ENCODE measurements at places on chromosomes 13 and 19.

DNA sequence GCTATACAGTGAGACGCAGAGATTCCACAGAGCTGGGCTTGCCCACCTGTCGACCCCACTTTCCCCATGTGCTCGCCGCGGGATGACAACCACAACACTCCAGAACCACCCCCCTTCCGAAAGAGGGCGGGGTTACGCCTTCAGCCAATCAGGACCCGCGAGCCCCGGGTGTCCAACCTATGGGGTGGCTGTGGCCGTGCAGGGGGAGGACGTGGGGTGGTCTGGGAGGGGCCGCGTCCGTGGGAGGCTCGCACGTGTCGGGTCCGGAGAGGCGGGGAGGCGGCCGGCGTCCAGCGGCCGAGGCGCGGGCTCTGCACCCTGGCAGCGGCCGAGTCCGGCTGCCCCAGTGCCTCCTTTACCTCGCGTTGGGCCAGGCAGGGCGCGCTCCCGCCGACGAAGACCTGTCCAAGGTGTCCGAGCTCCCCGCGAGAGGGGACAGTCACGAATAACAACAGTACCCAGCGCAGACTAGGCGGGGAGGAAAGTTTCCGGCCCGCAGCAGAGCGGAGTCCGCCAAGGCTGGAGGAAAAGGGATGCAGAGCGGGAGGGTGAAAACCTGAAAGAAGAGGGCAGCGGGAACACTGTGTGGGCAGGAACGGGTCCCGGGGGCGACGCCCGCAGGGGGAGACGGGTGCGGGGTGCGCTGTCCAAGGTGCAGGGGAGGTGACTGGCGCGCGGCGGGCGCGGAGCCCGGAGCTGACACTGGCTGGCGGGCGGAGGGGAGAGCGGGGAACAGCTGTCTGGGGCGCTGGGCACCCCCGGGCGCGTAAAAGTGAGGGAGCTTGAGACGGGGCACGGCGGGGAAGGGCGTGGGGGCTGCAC, 911 bp downstream of the ENOX1 start:
- peak; percentile 82 for DNase-seq

GRCh38 chr13:95284436-95284835, 16.8 kb downstream of the ABCC4 start:
- no peak for DNase-seq

- peak; percentile 38 for DNase-seq
Observed at GRCh38 chr19:39768786-39769185, 9.9 kb upstream of the LEUTX start.

DNA sequence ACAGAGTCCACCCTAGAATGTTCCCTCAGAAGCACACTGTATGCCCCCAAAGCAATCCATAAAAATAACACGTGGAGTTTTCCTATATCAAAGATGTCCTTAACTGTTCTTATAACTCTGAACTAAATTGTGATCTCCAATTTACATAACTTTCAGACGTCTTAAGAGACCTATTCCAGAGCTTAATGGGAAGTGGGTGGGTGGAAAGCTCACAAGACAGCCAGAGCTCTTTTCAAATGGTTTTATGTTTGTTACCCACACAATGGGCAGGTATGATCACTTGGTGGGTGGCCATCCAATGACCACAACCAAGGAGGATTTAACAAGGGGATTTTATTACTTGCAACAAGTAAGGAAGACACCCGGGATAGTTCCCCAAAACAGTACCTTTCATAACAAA, 81.7 kb downstream of the LRRC63 start:
- no peak for DNase-seq

DNA sequence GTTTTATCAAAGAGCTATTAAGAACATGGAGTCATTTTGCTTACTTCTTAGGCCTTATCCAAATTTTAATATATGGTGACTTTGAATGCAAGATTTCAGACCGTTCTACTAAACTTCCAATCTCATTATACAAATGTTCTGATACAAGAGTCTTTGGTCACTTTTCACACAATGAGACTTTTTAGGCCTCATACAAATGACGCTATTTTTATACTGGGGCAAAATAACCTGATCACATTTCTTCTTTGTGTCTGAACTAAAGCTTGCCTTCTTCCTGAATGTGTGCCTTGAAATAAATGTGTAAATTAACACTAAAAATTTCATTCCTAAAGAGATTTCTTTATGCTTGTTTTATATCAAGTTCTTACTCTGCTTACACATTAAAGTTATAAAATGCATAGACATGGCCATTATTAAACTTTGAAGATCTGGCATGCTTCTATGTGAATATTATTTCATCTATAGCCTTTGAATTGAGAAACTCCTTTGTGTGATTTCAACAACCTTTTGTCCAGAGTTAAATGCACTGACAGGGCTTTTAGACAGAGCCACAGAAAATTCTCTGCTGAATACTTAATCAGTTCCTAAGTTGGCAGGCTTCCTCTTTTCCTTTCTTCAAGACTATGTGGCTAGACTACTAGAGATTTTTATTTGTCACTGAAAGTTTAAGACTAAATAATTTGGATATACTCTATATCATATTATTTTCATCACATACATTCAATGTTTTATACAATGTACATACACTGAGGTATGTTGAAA, 86.1 kb downstream of the EDNRB start:
- no peak for DNase-seq

DNA sequence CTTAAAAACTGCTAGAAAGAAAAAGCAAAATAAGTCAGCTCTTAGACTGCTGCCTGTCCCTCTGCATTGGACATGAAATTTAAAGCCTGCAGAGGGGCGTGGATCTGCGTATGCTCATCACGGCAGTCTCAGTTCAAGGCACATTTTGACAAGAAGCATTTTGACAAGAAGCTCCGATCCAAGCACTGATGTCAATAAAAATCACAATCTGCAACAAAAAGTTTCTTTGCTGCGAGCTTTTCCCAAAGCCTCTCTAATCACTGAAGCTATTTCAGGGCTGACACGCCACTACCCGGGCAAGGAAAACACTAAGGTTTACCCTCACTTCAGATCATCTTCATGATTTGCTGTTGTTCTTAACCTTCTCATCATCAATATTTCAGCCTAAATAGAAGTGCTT, 7.4 kb downstream of the DCUN1D2 start:
- no peak for DNase-seq

DNA sequence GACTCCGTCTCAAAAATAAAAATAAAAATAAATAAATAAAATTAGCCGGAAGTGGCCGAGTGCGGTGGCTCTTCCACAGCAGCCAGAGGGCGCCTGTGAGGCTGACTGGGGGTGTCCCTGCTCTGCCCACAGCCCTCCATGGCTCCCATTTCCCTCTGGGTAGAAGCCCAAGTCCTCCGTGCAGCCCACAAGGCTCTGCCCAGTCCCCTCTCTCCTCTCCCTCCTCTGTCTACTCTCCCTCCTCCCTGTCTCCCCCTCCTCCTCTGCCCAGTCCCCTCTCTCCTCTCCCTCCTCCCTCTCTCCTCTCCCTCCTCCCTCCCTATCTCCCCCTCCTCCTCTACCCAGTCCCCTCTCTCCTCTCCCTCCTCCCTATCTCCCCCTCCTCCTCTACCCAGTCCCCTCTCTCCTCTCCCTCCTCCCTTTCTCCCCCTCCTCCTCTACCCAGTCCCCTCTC, 20.4 kb downstream of the MISP start:
- no peak for DNase-seq

GRCh38 chr19:4391701-4392483, 8.5 kb downstream of the SH3GL1 start:
- no peak for DNase-seq

- DNase-seq = no peak
Observed at GRCh38 chr19:43754253-43754502, 584 bp downstream of the SMG9 start.

- DNase-seq = no peak
Observed at GRCh38 chr13:23965346-23965745, 68.0 kb upstream of the C1QTNF9B start.

DNA sequence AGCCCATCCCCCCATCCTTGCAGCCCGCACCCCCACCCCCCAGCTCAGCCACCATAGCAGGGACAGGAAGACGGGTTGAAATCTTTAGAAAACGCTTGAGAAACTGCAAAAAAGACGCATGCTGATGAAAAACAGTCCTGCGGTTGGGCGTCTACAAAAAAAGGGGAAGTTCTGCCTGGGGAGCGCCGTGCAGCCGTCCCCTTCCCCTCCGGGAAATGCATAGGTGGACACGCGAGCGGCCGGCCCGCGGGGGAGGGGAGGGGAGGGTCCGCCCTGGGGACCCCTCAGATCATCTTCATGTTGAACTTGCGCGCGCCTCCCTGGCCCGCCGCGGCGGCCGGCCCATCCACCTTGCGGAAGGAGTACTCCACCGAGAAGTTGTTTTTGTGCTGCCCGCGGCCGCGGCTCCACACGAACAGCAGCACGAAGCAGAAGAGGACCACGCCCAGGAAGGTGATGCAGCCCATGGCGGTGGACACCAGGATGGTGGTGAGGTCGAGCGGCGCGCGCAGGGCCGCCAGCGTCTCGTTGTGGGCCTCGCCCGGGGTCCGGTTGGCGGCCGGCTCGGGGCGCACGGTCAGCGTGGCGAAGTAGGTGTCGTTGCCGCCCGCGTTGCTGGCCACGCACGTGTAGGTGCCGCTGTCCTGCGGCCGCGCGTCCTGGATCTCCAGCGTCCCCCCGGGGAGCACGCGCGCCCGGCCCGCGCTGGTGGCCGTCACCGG, 7.9 kb upstream of the PEAK3 start:
- no peak for DNase-seq

GRCh38 chr13:46468570-46469463, 81.8 kb upstream of the RUBCNL start:
- DNase-seq = no peak

DNA sequence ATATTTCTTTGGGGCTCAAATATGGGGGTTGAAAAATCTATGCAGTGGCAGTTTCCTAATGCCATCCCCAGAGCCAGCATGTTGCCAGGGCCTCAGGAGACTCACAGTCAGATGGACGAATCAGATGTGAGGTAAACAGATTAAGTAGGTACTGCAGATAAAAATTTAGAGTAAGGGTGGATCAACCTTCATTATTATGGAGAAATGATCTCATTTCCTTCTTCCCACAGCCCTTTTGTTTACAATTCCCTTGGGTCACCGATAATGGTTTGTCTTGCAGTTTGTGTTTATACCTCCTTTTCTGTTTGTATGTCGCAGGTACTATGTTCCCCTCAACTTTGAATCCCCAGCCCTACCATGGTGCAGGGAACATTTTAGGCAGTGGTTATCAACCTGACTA, 20.0 kb downstream of the DIAPH3 start:
- no peak for DNase-seq

- DNase-seq = peak; percentile 68
Observed at GRCh38 chr19:46014941-46015686, 7.7 kb downstream of the PGLYRP1 start.

DNA sequence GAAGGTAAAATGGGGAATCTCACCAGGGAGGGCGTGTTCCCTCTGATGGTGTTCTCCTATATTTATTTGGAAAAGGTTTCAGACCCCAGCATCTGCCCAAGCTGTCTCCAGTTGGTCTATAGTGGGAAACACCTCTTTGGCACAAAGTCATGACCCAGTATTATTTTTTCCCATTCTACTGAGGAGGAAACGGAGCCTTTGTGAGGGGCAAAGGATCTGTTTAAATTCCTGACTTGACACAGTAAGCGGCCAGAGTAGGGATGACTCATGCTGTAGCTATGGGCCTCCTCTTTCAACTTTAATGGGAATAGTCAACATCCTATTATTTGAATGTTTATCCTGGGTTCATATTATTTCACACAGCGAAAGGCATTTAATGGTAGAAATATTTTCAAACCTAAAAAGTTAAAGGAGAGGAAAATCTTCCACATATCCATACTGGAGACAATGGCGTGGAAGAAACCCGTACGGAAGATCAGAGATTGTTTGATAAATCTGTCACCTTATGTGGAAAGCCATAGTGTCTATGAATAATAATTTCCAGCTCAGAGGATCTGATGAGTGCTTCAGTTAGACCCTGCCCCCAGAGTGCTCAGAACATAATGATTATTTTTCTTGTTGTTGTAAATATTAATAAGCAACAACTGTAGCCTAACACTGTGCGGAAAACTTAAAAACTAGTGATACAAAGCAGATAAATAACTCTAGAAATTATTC, 126.0 kb downstream of the FOXO1 start:
- no peak for DNase-seq

GRCh38 chr13:110819203-110820014, 95.5 kb downstream of the ANKRD10 start:
- peak; percentile 74 for DNase-seq

DNA sequence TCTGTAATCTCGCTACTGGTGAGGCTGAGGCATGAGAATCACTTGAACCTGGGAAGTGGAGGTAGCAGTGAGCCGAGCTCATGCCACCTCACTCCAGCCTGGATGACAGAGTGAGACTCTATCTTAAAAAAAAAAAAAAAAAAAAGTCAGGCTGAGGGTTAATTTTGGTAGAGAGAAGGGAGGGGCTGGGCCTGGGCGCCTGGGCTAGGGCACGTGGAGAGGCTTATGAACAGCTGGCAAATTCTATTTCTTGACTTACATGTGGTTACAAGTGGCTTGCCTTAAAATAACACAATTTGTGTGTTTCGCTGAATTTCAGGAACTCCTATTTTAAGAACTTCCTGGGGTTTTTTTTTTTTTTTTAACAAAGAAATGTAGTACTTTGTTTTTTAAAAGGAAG, 47.6 kb upstream of the MAP3K10 start:
- DNase-seq = no peak

GRCh38 chr19:28526038-28526437, 686.9 kb downstream of the UQCRFS1 start:
- no peak for DNase-seq

DNA sequence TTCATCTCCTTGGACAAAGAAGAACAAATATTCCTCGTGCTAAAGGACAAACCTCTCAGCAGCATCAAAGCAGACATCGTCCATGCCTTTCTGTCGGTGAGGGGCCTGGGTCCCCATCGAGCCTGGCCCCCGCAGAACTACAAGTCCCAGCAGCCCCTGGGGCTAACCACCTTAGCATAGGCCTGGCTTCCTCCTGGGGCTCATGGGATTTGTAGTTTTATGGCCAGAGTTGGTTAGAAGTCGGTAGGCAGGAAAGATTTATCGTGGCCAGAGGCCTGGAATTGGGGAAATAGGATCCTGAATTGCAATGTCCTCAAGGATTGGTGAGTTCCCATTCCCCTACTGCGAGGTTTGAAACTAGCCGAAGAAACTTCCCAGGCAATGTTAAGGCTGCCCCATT, 19.6 kb downstream of the TMEM150B start:
- DNase-seq = no peak

- DNase-seq = no peak
Observed at GRCh38 chr13:111114362-111115060, 599 bp upstream of the ARHGEF7 start.
